ENCODE measurements at places on chromosomes 11 and 22.

GRCh38 chr11:130124096-130124495, 35.5 kb upstream of the ST14 start:
- peaks cover 32% of the 10 kb centered on the region for H3K36me3 ChIP-seq
- H3K4me3 ChIP-seq: no peak overlapping the region
- H3K4me1 ChIP-seq: peaks cover 25% of the 10 kb centered on the region

DNA sequence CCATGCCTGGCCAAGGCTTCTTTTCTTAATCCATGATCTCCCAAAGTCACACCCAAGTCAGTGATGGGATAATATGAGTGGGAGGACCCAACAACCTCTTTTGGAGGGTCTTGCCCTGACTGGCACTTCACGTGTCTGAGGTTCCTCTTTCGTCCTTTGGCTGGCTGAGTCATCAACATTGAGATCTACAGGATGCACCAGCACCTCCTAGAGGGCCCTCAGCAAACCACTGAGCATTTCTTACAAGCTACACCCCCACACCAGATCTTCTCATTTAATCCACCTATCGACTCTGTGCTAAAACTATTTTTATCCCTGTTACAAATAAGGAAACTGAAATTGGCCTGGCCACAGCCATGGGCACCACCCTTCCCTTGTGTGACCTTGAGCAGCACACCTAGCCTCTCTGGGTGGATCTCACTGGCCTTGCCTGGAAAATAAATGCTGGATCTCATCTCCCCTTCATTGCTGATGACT, 63.4 kb downstream of the FLI1 start:
- no peaks in the 10 kb centered on the region for H3K27me3 ChIP-seq
- no peak overlapping the region for H3K27ac ChIP-seq
- H3K4me1 ChIP-seq: peaks cover 14% of the 10 kb centered on the region

DNA sequence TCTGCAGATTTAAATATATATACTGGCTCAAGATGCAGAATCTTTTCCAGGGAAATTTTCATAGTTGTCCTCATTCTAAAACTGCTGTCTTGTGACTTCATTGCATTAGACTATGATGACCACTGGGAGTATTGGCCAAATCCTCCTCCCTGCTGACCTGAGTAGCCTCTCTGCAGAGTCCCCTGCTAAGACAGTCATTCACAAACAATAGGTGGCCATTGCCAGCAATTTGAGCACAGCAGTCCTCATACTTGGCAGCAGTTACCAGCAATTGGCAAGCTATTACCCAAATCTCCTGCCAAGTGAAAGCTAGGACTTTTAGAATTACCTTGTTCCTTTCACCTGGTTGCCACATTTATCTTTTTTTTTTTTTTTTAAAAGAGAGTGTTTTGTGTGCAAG, 325.8 kb downstream of the FAT3 start:
- no peak overlapping the region for H3K4me3 ChIP-seq
- no peaks in the 10 kb centered on the region for H3K36me3 ChIP-seq
- peak; percentile 27 for DNase-seq
- H3K27me3 ChIP-seq: no peaks in the 10 kb centered on the region

DNA sequence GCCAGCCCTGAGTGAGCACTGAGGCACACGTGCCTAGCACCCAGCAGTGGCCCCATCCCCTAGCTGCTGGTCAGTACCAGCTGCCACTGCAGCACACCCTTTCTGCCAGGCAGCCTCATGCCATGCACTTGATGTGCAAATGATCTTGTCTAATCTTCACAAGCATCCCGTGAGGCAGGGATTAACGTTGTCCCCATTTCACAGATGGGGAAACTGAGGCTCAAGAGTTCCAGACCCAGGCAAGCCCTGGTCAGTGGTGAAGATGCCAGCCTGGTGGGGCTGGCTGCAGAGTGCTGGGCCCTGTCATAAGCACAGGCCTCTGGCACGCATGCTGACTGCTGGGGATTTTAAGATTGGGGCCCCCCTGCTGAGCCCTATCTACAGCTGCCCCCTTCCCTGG, 8.4 kb upstream of the CDKN1C start:
- H3K27ac ChIP-seq: no peak overlapping the region
- no peak for DNase-seq
- no peaks in the 10 kb centered on the region for H3K36me3 ChIP-seq
- H3K4me3 ChIP-seq: no peak overlapping the region
- no peaks in the 10 kb centered on the region for H3K27me3 ChIP-seq

- no peaks in the 10 kb centered on the region for H3K27me3 ChIP-seq
- DNase-seq: no peak
- H3K4me3 ChIP-seq: no peak overlapping the region
- peaks cover 55% of the 10 kb centered on the region for H3K36me3 ChIP-seq
These were observed 134.5 kb downstream of the WNT7B start for GRCh38 chr22:45842291-45842991.

- peaks cover 11% of the 10 kb centered on the region for H3K4me1 ChIP-seq
- DNase-seq: no peak
- no peak overlapping the region for H3K27ac ChIP-seq
- no peak overlapping the region for H3K4me3 ChIP-seq
These were observed 59.3 kb upstream of the BLID start for GRCh38 chr11:122175306-122175705.

DNA sequence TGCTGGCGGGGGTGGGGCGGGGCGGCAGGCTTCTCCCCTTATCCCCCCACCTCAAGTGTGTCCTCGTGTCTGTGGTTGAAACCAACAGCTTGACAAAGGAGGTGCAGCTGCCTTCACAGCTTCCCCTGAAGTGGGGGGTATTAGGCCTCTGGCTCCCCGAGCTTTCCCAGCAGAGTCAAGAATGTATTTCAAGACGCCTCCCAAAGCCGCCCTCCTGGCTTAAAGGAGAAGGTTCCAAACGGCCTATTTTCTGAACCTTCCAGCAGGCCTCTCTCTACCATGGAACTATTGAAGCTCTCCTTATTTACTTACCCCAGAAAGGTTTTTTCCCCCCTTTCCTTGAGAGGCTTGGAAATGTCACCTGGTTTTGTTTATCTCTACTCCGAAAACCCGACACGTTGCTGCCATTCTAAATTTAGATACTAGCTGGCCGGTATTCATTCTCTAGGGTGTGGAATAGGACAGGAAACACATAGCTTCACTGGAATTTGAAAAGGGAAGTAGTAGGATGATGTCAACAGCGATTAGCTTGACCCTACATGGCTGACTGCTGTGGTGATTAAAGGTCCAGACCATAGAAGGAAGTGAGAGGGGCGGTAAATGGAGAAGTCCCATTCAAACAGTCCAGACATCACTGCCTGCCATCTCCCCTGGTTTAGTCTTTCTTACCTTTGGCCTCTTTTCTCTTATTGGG, 671 bp upstream of the PICALM start:
- H3K27me3 ChIP-seq: no peaks in the 10 kb centered on the region
- peak overlapping the region; percentile 29 for H3K4me3 ChIP-seq
- peak; percentile 76 for DNase-seq
- H3K36me3 ChIP-seq: no peaks in the 10 kb centered on the region

DNA sequence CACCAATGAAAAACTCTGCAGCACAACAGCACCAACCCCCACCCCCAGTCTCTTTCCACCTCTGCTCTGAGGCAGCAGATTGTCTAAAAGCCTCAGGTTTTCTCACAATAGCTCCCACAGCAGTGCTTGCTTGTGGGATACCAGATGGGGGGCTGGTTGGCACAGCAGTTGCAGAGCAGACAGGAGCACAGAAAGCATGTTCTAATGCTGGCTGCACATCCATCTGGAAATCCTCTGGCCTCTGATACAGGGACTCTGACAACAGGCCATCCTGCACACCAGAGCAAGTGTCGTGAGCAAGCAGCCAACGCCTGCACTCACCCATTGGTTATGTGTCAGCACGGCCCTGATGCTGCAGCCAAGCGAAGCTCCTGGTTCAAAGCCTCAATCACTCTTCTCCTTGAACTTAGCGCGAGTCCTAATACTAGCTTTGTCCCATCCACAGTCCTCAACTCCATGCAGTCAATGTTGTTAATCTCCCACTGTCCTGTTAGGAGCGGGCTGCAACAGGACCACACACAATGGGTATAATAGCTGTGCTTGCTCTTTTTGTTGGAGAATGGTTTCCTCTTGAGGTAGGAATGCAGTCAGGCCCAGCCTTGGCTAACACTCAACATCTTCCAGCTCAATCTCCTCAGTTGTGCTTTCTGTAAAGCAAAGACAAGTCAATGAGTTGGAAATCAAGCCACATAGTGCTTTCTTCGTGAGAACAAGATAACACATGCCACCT, 30.3 kb downstream of the VSTM5 start:
- no peak for DNase-seq
- no peaks in the 10 kb centered on the region for H3K36me3 ChIP-seq
- no peaks in the 10 kb centered on the region for H3K27me3 ChIP-seq
- no peak overlapping the region for H3K4me3 ChIP-seq
- H3K4me1 ChIP-seq: no peaks in the 10 kb centered on the region

Data from heart right ventricle (tissue), 16 donors.